ENCODE measurements at places on chromosomes 1 and 21. TPM values are rescaled to one million over a fixed set of nuclear protein-coding genes. Genes with fewer than 3 reads are reported as not detected.
A peak's percentile ranks its signal among the peaks of the same experiment; 100 is the strongest.

Gene NKAIN1
- not detected for total RNA-seq

Gene ITLN2
- total RNA-seq, result 1.3 TPM

Gene LUZP1
- total RNA-seq, result 20.0 TPM

Gene KRTAP7-1
- total RNA-seq, result not detected

Gene GJA8
- not detected for total RNA-seq

GRCh38 chr1:107323784-107324183 lies 182.9 kb downstream of the NTNG1 start:
- H3K4me1 ChIP-seq, result no peaks in the 10 kb centered on the region
- no peaks in the 10 kb centered on the region for H3K36me3 ChIP-seq
- H3K4me3 ChIP-seq, result no peak overlapping the region
- DNase-seq, result no peak
- no peaks in the 10 kb centered on the region for H3K27me3 ChIP-seq

Gene PPIAL4G
- not detected for total RNA-seq

Gene CATSPER4
- total RNA-seq, result not detected

Gene COL6A1
- 31.9 TPM for total RNA-seq

DNA sequence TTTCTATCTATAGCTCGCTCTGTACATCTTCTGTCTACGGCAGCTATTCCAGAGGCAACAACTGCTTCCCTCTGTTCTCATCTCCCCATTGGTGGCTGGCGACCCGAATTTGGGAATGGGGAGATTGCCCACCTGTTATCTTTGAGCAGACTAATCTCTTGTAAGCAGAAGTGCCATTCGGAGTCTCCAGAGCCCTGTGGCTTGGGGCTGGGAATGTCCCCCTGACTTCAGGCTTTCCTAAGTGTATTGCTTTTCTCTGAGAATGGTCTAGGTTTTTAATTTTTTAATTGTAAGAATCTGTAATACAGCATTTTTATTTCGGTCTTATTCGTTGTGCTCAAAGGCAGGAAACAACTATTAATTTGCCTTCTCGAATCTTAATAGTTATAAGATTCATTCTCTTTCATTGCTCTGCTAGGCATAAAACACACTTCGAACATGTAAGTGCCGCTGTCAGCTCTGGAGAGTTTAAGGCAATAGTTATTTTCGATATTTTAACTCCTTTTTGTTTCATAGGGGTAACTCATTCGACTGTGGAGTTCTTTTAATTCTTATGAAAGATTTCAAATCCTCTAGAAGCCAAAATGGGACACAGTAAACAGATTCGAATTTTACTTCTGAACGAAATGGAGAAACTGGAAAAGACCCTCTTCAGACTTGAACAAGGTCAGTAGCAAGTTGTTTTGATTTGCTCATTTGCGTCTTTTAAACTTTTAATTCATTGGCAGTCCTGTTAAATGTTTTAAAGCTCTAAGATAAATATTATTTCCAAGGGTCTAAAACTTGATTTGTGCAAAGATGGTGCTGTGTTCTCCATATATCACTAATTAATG lies 514 bp downstream of the AGL start:
- peak overlapping the region; percentile 93 for H3K27ac ChIP-seq
- H3K36me3 ChIP-seq, result no peaks in the 10 kb centered on the region
- no peaks in the 10 kb centered on the region for H3K27me3 ChIP-seq
- DNase-seq, result no peak
- H3K4me1 ChIP-seq, result 0 out of 2 replicates have a peak, but pooled peaks cover 4% of the 10 kb centered on the region

Gene CORT
- total RNA-seq, result not detected

DNA sequence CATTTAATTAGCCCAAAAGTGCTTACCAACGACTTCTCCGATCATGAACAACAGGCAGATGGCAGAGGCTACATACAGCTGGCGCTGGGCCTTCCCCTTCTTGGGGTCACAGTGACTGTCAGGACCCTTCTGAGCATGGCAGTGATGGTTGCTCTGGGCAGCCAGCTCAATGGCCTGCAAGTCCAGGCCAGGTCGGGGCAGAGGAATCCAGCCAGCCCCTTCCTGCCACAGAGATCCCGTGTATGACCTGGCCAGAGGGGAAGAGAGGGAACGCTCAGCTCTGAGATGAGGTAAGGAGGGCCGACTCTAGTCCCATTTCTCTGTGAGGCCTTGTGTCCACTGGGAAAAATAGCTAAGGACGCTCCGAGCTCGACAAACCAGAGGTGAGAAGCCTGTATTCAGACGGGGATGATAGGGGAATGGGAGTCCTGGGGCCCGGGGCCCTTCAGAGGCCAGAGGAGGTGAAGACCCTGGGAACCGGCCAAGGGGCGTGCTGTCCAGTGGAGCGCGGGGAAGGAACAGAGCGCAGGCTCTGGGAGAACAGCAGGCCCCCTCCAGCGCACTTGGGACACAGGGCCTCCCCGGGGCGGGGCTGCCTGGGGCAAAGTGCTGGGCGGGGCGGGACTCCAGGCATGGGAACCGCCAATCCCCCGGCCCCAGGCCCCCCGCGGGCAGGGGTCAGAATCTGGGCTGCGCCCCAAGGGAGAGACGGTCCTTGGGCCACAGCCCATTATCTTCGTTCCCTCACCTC lies 772 bp downstream of the SLC30A2 start:
- peak overlapping the region; percentile 13 for H3K27ac ChIP-seq
- no peaks in the 10 kb centered on the region for H3K27me3 ChIP-seq
- DNase-seq, result peak; percentile 50
- no peaks in the 10 kb centered on the region for H3K36me3 ChIP-seq
- H3K4me1 ChIP-seq, result peaks cover 27% of the 10 kb centered on the region

GRCh38 chr1:48043622-48044021 lies 46.4 kb upstream of the TRABD2B start:
- no peak overlapping the region for H3K4me3 ChIP-seq
- no peaks in the 10 kb centered on the region for H3K27me3 ChIP-seq
- peak; percentile 15 for DNase-seq
- H3K36me3 ChIP-seq, result no peaks in the 10 kb centered on the region
- no peak overlapping the region for H3K27ac ChIP-seq

DNA sequence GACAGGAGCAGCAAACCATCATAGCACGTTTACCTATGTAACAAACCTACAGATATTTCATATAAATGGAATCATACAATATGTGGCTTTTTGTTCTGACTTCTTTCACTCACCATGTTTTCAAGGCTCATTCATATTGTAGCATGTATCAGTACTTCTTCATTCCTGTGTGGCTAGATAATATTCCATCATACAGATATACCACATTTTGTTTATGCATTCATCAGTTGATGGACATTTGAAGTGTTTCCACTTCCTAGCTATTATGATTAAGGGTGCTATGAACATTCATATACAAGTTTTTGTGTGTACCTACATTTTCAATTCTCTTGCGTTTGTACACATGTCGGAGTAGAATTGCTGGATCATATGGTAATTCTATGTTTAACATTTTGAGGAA lies 90.1 kb downstream of the CDC42BPA start:
- no peak for DNase-seq
- peaks cover 3% of the 10 kb centered on the region for H3K4me1 ChIP-seq
- no peak overlapping the region for H3K4me3 ChIP-seq
- H3K27me3 ChIP-seq, result no peaks in the 10 kb centered on the region
- H3K36me3 ChIP-seq, result no peaks in the 10 kb centered on the region

Gene CIART
- 2.6 TPM for total RNA-seq

Gene ZNF683
- total RNA-seq, result not detected

- no peak overlapping the region for H3K4me3 ChIP-seq
- no peak for DNase-seq
- H3K27me3 ChIP-seq, result no peaks in the 10 kb centered on the region
- H3K27ac ChIP-seq, result no peak overlapping the region
These were observed 156.3 kb upstream of the C1orf87 start for GRCh38 chr1:60229821-60230220.

Gene XCL1
- total RNA-seq, result 3.9 TPM

Gene NR5A2
- total RNA-seq, result 9.1 TPM

Data from Caco-2 (cell line).